ENCODE measurements at places on chromosomes 5 and 9. TPM values are rescaled to one million over a fixed set of nuclear protein-coding genes. Genes with fewer than 3 reads are reported as not detected.

The DIPK1B gene
- 23.2 TPM for total RNA-seq

The GPX3 gene
- 15.6 TPM for total RNA-seq

The ZNF366 gene
- total RNA-seq, result not detected

The TUSC1 gene
- 1.9 TPM for total RNA-seq

The SLC23A1 gene
- not detected for total RNA-seq

The SLC35D2 gene
- 37.3 TPM for total RNA-seq

The DOCK8 gene
- total RNA-seq, result 4.4 TPM

The THBS4 gene
- total RNA-seq, result 0.55 TPM

The MRPL41 gene
- 58.6 TPM for total RNA-seq

The LCN15 gene
- not detected for total RNA-seq

The LCN9 gene
- 4.8 TPM for total RNA-seq

The NUTM2G gene
- not detected for total RNA-seq

- no peak overlapping the region for H3K4me3 ChIP-seq
- H3K4me1 ChIP-seq, result no peaks in the 10 kb centered on the region
- no peak for DNase-seq
- peaks cover 6% of the 10 kb centered on the region for H3K27me3 ChIP-seq
Observed at GRCh38 chr9:35452481-35452880, 37.4 kb upstream of the RUSC2 start.

- DNase-seq, result peak; percentile 73
- no peaks in the 10 kb centered on the region for H3K27me3 ChIP-seq
- H3K4me3 ChIP-seq, result no peak overlapping the region
- H3K27ac ChIP-seq, result peak overlapping the region; percentile 83
Observed at GRCh38 chr9:128911529-128912035, 9.2 kb upstream of the PHYHD1 start.

DNA sequence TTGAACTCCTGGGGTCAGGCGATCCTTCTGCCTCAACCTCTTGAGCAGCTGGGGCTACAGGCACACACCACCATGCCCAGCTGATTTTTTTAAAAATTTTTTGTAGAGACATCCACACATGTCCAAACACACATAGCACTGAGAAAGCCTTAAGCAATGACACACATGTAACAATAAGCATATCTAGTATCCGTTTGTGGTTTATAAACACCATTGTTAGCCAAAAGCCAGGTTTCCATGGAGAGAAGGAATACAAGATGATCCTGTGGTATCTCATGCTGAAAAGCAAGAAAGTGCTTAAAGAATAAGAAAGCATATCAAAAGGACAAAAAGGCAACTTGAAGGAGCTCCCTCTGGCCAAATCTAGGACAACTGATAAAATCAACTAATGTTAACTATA, 29.7 kb upstream of the SLC1A3 start:
- H3K4me1 ChIP-seq, result peaks cover 30% of the 10 kb centered on the region
- H3K4me3 ChIP-seq, result no peak overlapping the region
- H3K36me3 ChIP-seq, result no peaks in the 10 kb centered on the region

DNA sequence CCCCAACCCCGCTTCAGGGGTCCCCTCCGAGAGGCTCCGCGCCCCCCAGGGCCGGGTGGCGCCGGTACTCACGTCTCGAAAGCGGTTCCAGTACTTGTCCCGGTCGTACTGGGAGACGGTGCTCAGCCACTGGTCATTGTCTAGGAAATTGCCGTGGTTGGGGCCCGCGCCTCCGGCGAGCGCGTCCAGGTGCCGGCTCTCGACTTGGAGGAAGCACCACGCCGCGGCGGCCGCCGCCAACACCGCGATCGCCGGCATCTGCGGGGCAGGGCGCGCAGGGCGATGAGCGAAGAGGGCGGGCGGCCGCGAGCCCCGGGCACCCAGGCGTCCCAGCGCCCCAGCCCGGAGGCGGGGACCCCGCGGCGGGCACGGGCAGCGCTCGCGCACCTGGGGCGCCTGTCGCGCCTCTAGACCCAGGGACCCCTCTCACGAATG, 808 bp downstream of the SPOCK1 start:
- peak overlapping the region; percentile 59 for H3K27ac ChIP-seq
- H3K4me3 ChIP-seq, result peak overlapping the region; percentile 75
- no peak for DNase-seq
- H3K36me3 ChIP-seq, result no peaks in the 10 kb centered on the region
- peaks cover 8% of the 10 kb centered on the region for H3K4me1 ChIP-seq

DNA sequence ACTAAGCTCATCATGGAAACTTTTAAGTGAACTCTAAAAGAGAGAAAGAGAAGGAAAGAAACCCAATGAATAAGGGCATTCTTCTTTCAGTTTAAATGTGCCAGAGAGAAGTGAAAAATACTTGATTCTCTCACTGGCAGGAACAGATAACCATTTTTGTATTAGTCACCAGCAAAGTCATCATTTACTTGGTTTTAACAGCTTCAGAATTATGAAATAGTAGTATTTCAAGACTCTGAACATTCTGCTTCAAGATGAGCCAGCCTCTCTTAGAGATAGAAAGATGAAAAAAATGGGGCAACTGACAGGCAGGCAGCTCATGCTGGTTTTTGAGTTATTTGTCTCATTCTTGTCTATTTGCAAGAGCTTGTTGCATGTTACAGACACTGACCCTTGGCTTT, 103.5 kb downstream of the GCNT1 start:
- peaks cover 19% of the 10 kb centered on the region for H3K4me1 ChIP-seq
- H3K4me3 ChIP-seq, result no peak overlapping the region
- peak; percentile 78 for DNase-seq
- H3K27ac ChIP-seq, result no peak overlapping the region

GRCh38 chr5:151923866-151924476, 680 bp downstream of the GLRA1 start:
- no peak overlapping the region for H3K27ac ChIP-seq
- H3K4me1 ChIP-seq, result no peaks in the 10 kb centered on the region
- H3K27me3 ChIP-seq, result peaks cover 6% of the 10 kb centered on the region
- H3K36me3 ChIP-seq, result no peaks in the 10 kb centered on the region
- no peak for DNase-seq

- H3K4me1 ChIP-seq, result no peaks in the 10 kb centered on the region
- no peak overlapping the region for H3K27ac ChIP-seq
- DNase-seq, result no peak
- H3K27me3 ChIP-seq, result no peaks in the 10 kb centered on the region
- no peaks in the 10 kb centered on the region for H3K36me3 ChIP-seq
- no peak overlapping the region for H3K4me3 ChIP-seq
Observed at GRCh38 chr5:178473854-178474253, 116.3 kb downstream of the COL23A1 start.

- peaks cover 16% of the 10 kb centered on the region for H3K4me1 ChIP-seq
- no peak overlapping the region for H3K27ac ChIP-seq
- H3K4me3 ChIP-seq, result no peak overlapping the region
Observed at GRCh38 chr9:129407905-129408452, 212.9 kb downstream of the C9orf50 start.

- H3K27me3 ChIP-seq, result no peaks in the 10 kb centered on the region
- no peak overlapping the region for H3K4me3 ChIP-seq
- H3K27ac ChIP-seq, result no peak overlapping the region
- H3K4me1 ChIP-seq, result no peaks in the 10 kb centered on the region
- DNase-seq, result no peak
Observed at GRCh38 chr9:81250041-81250440, 439.3 kb downstream of the TLE1 start.

GRCh38 chr9:136726631-136727191, 14.3 kb downstream of the DIPK1B start:
- peak overlapping the region; percentile 91 for H3K4me3 ChIP-seq
- peak overlapping the region; percentile 27 for H3K27ac ChIP-seq
- no peaks in the 10 kb centered on the region for H3K27me3 ChIP-seq
- DNase-seq, result no peak
- peaks cover 22% of the 10 kb centered on the region for H3K36me3 ChIP-seq

DNA sequence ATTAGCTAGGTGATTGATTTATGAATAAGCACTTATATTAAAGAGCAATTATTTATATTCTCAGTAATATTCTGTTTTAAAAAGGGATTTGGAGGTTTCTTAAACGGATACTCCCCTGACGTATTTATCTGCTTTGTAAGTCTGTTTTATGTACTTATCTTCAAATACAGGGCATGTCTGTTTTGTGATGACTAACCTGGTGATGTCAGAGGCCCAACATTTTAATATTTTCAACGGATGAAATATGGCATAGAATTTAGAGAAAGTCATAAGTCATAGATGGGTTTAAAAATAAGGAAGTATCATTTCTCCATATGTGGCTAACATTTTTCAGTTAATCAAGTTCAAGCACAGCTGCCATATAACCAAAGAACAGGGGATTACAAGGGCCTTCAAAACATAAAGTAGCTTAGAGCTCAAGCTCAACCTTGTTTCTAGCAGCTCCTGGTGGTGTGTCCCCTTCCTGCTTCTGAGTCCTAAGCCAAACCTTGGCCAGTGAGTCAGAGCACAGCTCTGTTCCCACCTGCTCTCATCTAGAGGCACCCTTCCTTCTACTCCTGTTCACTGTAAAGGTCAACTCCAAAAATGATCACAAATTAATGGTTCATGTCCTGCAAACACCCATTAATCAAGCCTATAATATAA, 131.4 kb downstream of the OXCT1 start:
- no peaks in the 10 kb centered on the region for H3K27me3 ChIP-seq
- H3K36me3 ChIP-seq, result no peaks in the 10 kb centered on the region
- H3K27ac ChIP-seq, result no peak overlapping the region
- H3K4me1 ChIP-seq, result no peaks in the 10 kb centered on the region

- no peaks in the 10 kb centered on the region for H3K4me1 ChIP-seq
- H3K36me3 ChIP-seq, result no peaks in the 10 kb centered on the region
- H3K27me3 ChIP-seq, result no peaks in the 10 kb centered on the region
- no peak overlapping the region for H3K27ac ChIP-seq
- H3K4me3 ChIP-seq, result no peak overlapping the region
Observed at GRCh38 chr9:15882883-15883282, 330.0 kb downstream of the CCDC171 start.

DNA sequence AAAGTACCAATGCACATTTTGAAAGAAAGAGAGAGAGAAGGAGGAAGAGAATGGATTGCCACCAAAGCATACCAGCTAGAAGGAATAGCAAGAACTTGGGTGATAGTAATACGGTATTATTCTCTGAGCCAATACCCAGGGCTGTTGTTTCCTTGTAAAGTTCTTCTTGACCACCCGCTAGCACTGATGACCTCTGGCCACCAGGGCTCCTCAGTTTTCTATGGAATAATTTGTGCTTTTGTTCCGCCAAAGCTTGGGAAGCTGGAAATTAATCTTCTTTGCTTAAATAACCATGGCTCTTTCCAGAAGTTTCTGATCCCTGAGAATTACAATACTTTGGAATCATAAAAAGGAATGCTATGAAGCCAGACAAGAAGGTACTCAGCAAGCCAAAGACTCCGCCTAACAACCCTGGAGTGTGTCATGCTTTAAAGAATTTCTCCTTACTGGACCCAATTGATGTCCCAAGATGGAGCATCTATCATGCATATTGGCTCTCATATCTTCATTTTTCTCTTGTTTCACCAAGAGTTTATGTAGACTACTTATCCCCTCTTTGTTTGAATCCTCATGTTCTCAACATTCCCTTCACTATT, 29.8 kb downstream of the OR2K2 start:
- H3K36me3 ChIP-seq, result no peaks in the 10 kb centered on the region
- no peak overlapping the region for H3K4me3 ChIP-seq
- no peak overlapping the region for H3K27ac ChIP-seq
- H3K4me1 ChIP-seq, result no peaks in the 10 kb centered on the region
- H3K27me3 ChIP-seq, result no peaks in the 10 kb centered on the region

- H3K36me3 ChIP-seq, result no peaks in the 10 kb centered on the region
- no peaks in the 10 kb centered on the region for H3K27me3 ChIP-seq
- H3K27ac ChIP-seq, result no peak overlapping the region
- no peaks in the 10 kb centered on the region for H3K4me1 ChIP-seq
- DNase-seq, result no peak
Observed at GRCh38 chr9:30913331-30913730, 1471.1 kb upstream of the ACO1 start.

DNA sequence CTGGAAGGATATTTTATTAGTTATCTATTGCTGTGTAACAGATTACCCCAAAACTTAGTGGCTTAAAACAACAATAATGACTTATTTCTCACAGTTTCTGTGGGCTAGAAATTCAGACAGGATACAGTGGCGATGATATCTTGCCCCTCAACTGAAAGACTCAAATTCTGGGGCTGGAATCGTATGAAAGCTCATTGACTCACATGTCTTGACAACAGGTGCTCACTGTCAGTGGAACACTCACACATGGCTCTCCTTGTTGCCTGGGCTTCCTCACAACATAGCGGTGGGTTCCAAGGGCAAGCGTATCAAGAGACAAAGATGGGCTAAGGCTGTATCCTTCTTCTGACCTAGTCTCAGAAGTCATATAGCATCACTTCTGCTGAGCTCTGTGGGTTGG, 3.7 kb upstream of the GNPDA1 start:
- no peak for DNase-seq
- peaks cover 5% of the 10 kb centered on the region for H3K27me3 ChIP-seq
- no peaks in the 10 kb centered on the region for H3K36me3 ChIP-seq
- peaks cover 36% of the 10 kb centered on the region for H3K4me1 ChIP-seq

DNA sequence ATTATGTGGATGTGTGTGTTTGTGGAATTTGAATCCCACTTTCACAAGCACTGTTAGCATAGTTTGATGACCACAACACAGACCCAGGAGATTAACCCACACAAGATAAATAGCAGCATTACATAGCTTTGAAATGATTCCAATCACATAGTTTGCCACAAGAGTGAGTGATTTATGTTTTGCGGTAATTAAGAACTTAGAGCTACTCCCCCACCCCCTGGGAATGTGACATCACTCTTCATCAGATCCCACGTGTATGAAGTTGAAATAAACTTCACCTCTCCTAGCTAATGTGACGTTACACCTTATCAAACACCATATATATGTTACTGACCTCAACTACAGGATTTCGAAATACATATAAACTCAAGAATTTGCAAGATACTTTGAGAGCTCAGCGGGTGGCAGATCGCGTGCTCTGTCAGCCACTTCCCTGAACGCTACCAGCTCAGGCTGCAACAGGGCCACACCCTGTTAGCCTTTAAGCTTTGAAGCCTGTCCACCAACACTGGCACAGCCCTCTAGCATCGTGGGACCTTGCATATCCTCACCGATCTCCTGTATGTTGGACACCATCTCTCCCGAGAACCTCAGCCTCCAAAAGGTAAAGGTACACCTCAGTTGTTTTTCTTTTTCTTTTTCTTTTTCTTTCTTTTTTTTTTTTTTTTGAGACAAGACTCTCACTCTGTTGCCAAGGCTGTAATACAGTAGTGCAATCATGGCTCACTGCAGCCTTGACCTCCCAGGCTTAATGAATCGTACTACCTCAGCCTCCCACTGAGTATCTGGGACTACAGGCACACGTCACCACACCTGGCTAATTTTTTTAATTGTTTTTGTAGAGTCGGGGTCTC, 1.7 kb upstream of the AGTPBP1 start:
- peaks cover 22% of the 10 kb centered on the region for H3K27me3 ChIP-seq
- H3K27ac ChIP-seq, result peak overlapping the region; percentile 45
- H3K4me3 ChIP-seq, result peak overlapping the region; percentile 31
- peak; percentile 98 for DNase-seq
- peaks cover 15% of the 10 kb centered on the region for H3K4me1 ChIP-seq

All from astrocyte (in vitro differentiated cells and primary cell).